D721Med (cell line): ENCODE measurements at places on chromosomes 4 and X.

DNA sequence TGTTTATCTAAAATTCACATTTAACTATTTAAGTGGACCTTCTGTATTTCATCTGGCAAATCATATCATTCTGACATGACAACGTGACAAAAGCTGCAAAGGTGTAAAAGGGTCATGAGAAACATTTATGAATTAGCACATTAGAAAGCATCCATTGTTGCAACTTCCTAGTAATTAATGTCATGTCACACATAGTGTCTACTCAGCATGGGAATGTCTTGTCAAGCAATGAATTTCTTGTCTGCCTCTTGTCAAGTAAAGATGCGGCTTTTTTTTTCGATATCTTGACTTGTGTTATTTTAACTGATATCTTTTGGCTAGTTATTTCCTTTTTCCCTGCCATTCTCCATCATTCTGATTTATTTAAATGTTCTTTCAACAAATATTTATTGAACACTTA is 463.5 kb upstream of the CXorf51B start:
- DNase-seq, result no peak

DNA sequence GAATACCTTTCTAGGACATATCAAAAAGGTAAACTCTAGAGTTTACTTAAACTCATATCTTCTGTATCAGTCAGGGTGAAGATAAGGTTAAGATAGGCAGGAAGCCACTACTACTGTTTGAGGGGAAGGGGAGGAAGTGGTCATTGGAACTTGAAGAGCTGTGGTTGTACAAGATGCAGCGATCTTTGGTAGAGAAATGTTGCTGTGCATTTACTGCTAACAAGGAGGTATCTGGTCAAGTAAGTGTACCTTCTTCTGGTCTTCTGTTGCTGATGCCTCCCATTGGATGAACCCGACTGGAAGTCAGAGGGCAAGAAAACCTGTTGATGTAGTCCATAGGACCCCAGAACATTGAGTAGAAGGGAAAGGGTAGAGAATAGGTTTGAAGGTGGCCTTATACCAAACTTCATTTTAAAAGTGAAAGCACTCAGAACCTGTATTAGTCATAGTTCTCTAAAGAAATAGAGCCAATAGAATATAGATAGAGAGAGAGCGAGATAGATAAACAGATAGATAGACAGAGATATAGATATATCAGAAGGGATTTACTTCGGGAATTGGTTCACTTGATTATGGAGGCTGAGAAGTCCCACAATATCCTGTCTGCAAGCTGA is 47.9 kb upstream of the TSPAN5 start:
- no peak for DNase-seq

DNA sequence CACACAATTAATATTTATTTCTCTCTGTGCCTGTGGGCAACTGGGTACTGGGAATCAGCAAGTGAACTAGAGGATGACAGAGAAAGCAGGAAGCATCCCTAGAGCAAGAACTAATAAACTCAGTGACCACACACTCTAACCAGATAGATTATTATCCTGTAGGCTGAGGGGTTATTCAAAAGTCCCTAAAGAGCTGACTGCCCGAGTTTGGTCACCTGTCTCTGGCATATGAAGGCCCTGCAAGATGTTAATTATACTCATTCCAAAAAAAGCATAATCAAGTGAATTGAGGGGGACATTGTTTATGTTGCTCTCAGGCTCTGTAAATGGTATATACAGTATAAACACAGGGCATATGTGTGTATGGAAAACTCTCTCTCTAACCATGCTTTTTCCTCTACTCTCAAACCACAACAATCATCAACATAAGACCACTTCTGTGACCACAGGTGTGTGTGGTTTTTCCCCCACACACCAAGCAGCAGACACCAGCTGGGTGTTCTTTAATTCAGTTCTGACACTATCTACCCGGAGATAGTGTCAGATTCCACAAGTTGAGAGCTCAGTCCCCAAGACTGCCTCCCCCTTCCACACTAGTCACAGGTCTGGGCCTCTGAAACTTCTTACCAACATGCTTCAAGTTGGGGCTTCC is 6.2 kb upstream of the HPSE start:
- no peak for DNase-seq

- no peak for DNase-seq
Observed at GRCh38 chr4:158808399-158808798, 39.6 kb downstream of the FNIP2 start.

GRCh38 chrX:46029777-46030176 is 515.4 kb downstream of the ZNF674 start:
- no peak for DNase-seq

- no peak for DNase-seq
Observed at GRCh38 chr4:53943345-53944085, 120.9 kb downstream of the CHIC2 start.

GRCh38 chr4:992297-993110 is 700 bp downstream of the SLC26A1 start:
- DNase-seq, result no peak

GRCh38 chr4:100168521-100168920 is 21.7 kb downstream of the DDIT4L start:
- no peak for DNase-seq

- DNase-seq, result no peak
Observed at GRCh38 chr4:154425514-154425913, 66.1 kb downstream of the DCHS2 start.

GRCh38 chr4:185096032-185096653 is 46.9 kb upstream of the SLC25A4 start:
- DNase-seq, result no peak

DNA sequence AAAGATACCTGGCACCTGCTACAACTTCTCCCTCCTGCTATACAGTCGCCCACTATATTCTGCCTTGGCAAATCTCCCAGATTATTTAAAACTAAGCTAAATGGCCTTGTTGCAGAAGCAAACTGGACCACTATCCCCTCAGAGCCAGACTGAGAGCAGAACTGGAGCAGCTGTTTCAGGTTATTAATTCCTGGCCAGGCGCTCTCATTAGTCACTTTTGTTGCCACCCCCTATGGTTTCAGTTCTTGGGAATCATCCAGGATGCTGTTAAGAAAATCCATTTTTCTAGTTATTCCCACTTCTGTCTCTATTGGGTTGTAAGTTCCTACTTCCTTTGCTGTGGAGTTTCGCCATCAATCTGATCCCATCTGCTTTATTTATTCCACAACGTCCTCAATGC is 30.1 kb downstream of the ADGRA3 start:
- no peak for DNase-seq

DNA sequence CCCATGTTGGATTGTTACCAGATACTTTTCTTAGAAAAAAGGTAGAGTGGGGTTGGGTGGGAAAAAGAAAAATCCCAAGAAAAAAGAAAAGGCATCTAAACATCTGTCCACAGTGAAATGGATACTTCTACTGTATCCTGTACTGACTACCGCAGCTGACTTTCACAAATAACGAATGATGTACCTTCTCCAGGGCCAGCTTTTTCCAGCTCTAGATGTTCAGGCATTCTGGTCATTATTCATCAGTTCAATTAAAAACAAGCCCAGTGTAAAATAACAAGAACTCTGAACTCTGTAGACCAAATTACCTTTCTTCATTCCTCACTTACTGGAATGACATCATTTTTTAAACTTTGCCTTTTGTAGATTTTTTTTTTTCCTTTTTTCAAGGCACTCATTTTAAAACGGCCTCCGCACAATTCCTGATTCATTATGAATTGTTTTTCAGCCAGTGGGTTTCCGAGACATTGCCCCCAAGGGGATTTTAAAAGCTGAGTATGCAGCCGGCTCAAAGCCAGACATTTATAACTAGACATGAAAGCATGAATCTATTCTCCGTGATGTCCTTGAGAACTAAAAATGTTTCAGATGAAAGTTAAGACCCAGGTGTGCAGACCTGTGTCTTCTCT is 113.5 kb downstream of the PRKX start:
- no peak for DNase-seq

GRCh38 chr4:130349745-130350144 is 1253.8 kb downstream of the C4orf33 start:
- no peak for DNase-seq

GRCh38 chr4:23934915-23935314 is 45.1 kb upstream of the PPARGC1A start:
- DNase-seq, result no peak

DNA sequence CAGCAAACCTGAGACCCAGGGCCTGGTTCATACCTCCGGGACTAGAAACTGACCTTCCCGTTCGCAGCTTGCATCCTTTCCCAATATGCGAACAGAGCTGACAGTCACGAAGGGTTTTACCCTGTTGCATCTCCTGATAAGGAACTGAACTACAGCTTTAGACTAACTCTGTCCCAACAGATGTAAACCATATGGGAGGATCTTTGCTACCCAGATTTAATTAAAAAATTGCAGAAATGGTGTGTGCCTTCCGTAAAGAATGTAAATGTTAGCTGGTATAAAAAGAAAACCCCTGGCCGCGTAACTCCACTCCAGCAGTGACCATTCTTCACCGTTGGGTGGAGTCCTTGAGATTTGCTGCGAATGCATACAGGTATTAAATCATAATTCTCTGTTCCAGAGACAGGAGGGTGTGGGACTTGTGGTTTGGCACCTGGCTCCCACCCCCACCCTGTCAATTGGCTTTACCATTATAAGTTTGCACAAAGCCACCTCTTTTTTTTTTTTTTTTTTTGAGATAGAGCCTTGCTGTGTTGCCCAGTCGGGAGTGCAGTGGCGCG is 40.6 kb upstream of the SORCS2 start:
- DNase-seq, result no peak

DNA sequence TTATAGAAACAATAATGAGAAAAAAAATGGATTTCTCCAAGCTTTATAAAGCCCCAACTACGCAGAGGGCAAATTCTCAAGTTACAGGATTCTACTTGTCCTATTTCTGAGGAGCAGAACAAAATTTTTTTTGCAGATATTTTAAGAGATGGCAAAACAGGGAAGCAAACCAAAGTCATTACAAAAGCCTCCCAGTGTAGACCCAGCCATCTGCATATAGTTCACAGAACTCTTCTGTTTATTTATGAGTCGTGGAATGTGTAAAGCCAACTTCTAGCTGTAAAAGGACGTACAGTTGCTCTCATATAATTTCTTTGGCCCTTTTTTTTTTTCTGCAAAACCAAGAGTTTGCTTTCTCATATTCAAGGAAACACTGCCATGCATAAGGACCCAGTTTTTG is 120.4 kb downstream of the PCDH7 start:
- no peak for DNase-seq
